ENCODE measurements at places on chromosomes 3 and 15.
A peak's percentile ranks its signal among the peaks of the same experiment; 100 is the strongest.

DNA sequence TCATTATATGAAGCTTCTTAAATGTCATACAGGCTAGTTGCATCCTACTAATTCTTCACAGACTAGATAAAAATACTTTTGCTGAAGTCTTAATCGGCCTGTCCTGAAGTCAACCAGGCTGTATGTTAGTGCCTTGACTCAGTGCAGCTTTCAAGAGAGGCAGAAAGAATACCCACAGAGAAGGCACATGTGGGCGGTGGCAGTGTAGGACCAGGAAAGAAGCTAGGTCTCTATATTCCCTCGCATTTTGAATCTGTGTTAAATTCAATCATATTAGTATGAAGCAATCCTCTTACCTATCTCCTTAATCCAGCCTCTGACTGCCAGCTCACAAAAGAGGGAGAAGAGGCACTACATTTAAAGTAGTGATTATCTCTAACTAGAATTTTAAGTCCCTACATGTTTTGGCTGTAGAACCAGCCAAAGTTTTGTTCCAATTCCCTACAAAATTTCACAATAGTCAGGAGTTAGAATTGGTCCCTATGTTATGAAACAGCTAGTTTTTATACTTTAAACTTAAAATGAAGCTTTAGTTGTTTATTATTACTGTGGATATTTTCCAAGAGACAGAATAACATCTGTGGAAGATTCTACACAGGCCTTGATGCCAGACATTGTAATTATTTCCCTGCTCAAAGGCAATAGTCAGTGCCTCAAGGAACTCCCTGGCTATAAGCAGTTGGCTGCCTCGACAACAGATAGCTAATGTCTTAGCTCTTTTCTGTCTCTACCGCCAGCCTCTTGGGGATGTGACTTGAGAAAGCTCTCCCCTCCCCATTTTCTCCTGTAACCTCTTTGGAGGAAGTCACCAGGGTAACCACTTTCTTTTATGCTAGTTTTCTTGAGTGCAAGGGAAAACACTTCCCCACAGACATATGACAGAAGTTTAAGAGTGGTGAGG, 31.9 kb downstream of the CRTC3 start:
- DNase-seq, result peak; percentile 70

DNA sequence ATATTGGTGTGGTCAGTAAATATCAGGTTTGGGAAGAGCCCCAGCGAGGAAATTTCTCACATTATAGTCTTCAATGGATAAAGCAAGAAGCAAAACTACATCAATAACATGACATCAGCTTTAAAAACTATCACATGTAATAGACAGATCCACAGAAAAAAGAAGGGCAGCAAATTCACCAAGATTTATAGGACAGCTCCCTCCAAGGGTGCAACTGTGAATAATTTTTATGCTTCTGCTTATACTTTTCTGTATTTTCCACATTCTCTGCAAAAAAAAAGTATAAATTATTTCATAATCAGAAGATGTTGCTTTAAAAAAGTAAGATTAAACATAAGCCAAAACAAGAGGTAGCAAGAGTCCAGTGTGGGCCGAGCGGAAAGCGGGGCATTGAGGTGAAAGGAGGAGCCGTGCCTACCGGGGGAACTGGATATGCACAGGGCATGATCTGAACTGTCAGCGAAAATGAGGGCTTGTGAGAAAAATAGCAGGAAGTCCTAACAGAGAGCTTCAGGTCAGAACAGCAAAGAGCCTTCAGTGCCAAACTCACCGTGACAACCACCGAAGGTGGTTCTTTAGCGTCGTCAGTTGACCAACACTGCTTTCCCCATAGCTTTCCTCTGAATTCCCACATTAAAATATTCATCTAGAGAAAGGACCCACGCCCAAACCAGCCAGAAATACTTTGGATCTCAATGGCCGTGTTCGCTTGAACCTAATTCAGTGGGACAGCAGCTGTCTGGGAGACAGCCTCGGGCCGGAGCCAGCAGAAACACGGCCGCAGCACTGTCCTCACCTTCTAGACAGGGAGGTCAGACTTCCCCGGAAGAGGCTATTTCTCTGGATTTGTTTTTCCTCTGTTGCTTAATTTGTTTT, 59.8 kb downstream of the FAM174B start:
- DNase-seq, result no peak

GRCh38 chr3:67067251-67067650, 69.1 kb downstream of the KBTBD8 start:
- DNase-seq, result no peak

DNA sequence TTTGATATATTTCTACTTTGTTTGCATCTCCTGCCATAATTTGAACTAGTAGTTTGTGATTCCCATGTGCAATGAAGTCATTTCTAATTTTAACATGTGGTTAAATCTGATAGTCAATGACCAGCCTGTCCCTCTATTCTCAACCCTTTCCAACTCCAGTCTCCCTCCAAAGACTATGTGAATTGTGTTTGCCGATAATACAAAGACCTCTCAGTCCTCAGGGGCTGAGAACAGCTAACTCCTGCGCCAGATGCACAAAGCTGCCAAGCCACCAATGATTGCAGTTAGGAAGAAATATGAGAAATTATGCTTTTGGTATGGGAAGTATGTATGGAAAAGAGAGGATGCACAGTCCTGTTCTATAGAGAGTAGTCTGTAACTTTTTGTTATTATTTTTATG, 54.0 kb downstream of the KCNH8 start:
- DNase-seq, result no peak

- no peak for DNase-seq
These were observed 13.0 kb upstream of the DNAJC13 start for GRCh38 chr3:132404276-132404675.

GRCh38 chr3:102302020-102302419, 132.8 kb upstream of the ZPLD1 start:
- DNase-seq, result no peak

- no peak for DNase-seq
These were observed 29.3 kb upstream of the XYLB start for GRCh38 chr3:38317192-38317759.

DNA sequence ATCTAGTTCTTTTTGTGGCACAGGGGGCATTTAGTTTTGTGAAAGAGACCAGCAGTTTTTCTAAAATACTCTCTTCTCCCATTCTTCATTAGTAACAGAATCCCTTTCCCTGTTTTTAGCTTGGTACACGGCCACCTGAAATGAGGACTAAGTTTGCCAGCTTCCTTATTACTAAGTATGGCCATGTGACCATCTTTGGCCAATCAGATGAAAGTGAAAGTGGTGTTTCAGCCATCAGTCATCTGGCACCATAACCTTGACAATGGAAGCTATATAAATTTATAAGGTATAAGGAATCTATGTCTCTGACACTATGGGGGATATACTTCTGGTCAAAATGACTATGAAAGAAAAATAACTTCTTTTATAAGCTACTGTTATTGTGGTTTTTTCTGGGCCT, 570.4 kb downstream of the AGBL1 start:
- DNase-seq, result no peak

- DNase-seq, result no peak
These were observed 1.3 kb downstream of the CFAP100 start for GRCh38 chr3:126395846-126396513.

- DNase-seq, result no peak
These were observed 12.4 kb downstream of the TPM1 start for GRCh38 chr15:63054985-63055384.

- no peak for DNase-seq
These were observed 826.3 kb downstream of the FHIT start for GRCh38 chr3:60424942-60425341.

DNA sequence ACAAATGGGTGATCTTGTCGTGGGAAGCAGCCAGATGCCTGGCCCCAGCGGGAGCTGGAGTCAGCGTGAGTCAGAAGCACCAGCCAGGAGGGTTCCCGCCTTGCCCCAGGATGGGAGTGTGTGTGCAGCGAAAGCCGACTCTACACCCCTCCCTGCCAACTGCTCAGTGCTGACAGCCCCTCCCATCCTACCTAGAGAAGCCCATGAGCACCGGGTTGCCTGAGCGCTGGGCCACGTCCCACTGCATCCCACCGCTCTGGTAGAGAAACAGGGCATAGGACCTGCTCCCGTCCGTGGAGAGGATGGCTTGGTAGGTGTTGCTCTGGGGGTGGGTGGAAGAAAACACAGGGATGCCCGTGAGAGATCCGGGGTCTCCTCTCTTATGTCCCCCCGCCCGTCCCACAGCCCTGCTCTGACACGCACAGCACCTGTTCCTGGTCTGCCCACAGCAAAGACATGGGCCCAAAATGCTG, 42.9 kb downstream of the MUC4 start:
- DNase-seq, result no peak

DNA sequence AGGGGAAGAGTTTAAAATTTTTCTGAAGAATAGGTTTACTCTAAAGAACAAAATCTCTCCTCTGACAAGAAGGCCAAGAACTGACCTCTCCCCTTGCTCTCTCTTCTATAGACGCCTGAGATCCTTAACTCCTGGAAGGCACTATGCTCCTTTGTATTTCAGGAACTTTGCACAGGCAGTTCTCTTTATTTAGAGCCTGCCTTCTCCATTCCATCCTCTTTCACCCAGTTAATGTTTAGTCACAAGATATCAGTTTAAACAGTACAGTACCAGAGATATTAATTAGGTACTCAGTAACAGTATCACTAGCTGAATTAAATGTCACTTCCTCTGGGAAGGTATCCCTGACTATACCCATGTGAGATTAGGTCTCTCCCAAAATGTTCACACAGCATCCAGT, 33.5 kb downstream of the HERC1 start:
- no peak for DNase-seq

DNA sequence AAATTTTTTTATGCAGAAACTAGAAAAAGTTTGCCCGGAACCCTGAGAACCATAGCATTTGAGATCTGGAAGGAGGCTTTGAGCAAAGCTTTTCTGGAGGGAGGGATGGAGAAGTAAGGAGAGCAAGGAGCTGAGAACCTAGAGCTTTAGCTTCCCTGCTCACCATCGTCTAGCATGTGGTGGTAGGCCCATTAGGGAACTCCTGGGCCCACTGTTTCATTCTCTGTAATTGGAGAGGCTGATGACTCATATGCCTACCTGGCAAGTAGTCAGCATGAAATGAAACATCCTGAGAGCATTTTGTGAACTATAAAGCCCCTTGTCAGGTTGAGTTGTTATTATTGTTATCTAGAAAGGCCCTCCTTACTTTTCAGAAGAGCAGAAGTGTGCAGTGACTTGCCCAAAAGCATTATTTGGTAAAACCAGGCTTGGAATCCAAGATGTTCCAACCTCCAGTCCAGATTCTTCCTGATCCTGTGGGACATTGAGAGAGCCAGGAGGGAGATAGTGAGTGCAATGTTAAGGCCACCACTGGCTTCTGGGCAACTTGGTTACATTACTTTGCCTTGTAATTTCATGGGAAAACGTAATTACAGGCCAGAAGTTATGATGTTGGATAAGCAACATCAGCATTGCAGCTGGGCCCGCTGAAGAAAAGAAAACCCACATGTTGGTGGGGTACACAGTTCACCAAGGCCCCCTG, 104.5 kb upstream of the BFSP2 start:
- DNase-seq, result no peak

- DNase-seq, result no peak
These were observed 16.0 kb upstream of the PCOLCE2 start for GRCh38 chr3:142904639-142905436.

GRCh38 chr3:14137004-14137403, 12.2 kb downstream of the TMEM43 start:
- DNase-seq, result no peak

- DNase-seq, result no peak
These were observed 516.1 kb upstream of the NAALADL2 start for GRCh38 chr3:174342941-174343501.

- peak; percentile 81 for DNase-seq
These were observed 19.0 kb downstream of the STOML1 start for GRCh38 chr15:73972984-73973682.

DNA sequence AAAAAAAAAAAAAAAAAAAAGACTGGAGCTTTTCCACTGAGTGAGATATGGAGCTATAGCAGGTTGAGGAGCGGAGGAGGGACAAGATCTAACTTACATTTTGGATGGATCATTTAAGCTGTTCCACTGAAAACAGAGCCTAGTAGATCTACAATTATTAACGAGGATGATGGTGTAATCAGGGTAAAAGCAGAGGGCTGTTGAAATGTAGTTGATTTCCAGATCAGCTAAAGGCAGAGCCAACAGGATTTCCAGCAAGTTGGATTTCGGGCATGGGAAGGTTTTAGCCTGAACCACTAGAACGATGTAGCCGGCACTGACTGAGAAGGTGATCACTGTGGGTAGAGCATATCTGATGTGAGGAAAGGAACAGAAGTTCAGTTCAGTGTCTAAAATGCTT, 360.7 kb downstream of the EPHB1 start:
- no peak for DNase-seq

DNA sequence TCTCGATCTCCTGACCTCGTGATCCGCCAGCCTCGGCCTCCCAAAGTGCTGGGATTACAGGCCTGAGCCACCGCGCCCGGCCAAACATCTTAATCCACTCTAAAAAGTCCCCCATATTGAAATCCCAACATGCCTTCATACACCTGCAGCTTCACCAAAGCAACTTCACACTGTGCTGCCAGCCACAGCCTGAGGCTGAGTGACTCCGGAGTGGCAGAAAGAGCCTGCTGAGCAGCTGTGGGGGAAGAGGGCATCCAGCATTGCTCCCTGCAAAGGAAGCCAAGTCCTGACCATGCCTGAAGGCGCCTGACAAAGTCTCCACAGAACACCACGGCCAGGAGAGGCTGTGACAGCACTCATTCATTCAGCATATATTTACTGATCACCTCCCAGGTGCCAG, 21.6 kb upstream of the VGLL4 start:
- DNase-seq, result no peak

DNA sequence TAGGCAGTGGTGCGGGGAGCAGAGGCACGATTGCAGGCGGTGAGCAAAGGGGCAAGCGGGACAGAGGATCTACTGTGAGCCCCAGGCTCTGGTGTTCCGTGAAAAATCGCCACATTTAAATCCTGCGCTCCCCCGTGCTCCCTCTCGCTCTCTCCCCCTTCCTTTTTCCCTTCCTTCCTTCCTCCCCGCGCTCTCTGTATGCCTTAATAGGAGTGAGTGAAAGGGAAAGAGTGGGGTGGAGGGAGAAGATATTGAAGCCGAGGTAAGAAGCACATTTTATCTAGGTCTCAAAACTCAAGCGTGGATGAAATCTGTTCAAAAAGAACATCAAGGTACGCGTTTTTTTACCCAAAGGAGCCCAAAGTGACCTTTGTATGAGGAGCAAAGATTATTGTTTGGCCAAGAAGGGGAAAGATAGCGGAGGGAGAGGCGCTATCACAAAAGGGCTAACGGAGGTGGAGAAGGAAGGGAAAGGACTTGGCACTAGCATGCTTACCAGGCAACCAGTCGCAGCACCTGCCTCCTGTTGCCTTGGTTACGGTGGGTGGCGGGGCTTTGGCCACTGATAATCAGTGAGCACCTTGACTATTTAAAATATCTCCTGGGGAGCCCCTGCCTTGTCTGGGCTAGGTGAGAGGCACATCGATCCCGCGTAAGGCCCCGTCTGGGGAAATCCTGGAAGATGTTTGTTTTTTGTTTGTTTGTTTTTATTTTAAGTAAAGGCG, 14.9 kb upstream of the AEN start:
- no peak for DNase-seq

Measured in CD4-positive, alpha-beta T cell treated with Interleukin-4 for 1 hour (primary cell).